ENCODE measurements at places on chromosomes 12 and 14. TPM values are rescaled to one million over a fixed set of nuclear protein-coding genes. Genes with fewer than 3 reads are reported as not detected.

DNA sequence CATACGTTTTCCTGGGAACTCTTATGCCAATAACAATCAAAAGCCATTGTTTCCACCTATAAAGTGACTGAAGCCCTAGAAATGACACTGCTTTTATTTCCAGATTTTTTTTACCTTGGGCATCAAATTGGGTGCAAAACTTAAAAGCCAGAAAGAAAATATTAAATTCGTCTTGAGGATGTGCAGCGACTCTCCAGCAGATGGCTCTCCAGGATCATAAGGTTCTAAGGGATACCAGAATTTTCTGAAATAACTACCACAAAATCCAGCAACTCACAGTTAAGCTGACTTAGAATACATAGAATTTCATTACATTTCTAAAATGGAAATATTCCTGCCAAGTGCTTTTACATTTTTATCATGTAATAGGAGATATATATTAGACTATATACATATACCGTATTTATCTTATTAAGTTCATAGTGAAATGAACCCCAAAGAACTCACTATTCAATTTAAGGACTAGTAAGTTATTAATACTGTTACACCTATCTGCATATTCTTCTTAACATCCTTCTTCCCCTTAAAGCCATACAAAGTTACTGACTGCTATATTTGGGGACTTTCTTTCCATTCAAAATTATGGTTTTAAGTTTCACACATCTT lies 44.0 kb downstream of the ARMH4 start:
- DNase-seq = peak; percentile 50

GRCh38 chr12:49951411-49952240 lies 1.1 kb downstream of the AQP2 start:
- DNase-seq = no peak

DNA sequence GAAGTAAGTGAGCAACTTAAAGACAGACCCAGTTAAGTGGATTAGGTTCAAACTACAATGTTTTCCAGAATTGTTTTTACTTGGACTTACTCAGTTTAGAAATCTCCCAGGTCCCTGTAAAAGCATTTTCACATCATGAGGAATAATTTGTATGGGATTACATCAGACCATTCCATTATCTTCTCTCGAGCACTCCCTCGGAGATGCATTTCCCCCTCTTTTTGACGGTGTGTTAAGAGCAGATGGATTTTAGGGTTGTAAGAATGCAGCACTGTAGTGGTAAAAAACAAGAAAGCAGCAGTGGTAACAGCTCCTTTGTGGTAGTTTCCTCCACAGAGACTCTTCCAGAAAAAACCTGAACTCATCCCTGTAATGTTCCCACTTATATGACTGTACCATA lies 488.4 kb downstream of the BCAT1 start:
- DNase-seq = no peak

DNA sequence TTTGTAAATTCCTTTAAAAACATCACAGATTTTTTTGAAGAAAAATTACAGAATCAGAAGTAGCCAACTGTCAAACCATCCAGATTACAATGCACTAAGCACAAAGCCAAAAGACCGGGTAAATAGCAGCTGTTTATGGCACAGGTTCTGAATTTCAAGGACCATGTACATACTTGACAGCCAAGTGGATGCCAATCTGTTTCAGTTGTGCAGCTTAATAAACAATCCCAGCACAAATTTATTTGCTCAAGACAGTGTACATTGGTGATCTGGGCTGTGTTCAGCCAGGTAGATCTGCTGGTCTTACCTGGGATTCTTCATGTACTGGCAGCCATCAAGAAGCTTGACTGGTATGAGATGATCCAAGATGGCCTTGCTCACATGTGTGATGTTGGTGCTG lies 229.8 kb upstream of the FLRT2 start:
- DNase-seq = no peak

GRCh38 chr12:125198652-125199051 lies 133.4 kb downstream of the AACS start:
- no peak for DNase-seq

Gene CAPZA3
- not detected for total RNA-seq

Gene LMNTD1
- not detected for total RNA-seq

Gene SYT1
- 5.5 TPM for total RNA-seq

Gene GNG2
- 32.3 TPM for total RNA-seq

Gene SELPLG
- 2.8 TPM for total RNA-seq

Gene NTN4
- 16.3 TPM for total RNA-seq

Gene BCL11B
- total RNA-seq = 0.90 TPM

Gene RAD51AP1
- 64.2 TPM for total RNA-seq

Data from H4 (cell line).